Left lung (tissue), 14 donors: ENCODE measurements at places on chromosomes 6 and 20. TPM values are rescaled to one million over a fixed set of nuclear protein-coding genes. Genes with fewer than 3 reads are reported as not detected.
A peak's percentile ranks its signal among the peaks of the same experiment; 100 is the strongest.

GRCh38 chr6:50239853-50240252, 190.1 kb upstream of the DEFB112 start:
- no peak for DNase-seq

GRCh38 chr6:114690625-114691024, 347.8 kb upstream of the HS3ST5 start:
- no peak for DNase-seq

DNA sequence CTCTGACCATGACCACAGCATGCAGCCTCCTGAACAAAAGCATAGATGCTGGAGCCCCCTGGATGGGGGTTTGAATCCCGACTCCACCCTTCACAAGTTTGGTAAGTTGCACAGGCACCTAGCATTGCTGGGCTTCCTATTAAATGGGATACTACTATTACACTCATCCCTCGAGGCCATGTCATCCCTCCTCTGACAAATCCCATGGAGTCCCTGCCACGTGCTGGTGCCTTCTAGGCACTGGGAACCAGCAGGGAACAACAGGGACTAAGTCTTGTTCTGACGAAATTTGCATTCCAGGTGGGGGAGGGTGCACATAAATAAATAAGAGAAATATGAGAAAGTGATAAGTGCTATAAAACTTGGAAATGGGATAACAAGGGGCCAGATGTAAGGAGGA, 15.3 kb upstream of the SIRPA start:
- no peak for DNase-seq

The TSBP1 gene
- total RNA-seq: not detected

The CAPN11 gene
- 0.23 TPM for total RNA-seq

The GUCA1A gene
- 0.17 TPM for total RNA-seq

- no peak for DNase-seq
These were observed 32.7 kb upstream of the CRISP1 start for GRCh38 chr6:49898904-49899566.

DNA sequence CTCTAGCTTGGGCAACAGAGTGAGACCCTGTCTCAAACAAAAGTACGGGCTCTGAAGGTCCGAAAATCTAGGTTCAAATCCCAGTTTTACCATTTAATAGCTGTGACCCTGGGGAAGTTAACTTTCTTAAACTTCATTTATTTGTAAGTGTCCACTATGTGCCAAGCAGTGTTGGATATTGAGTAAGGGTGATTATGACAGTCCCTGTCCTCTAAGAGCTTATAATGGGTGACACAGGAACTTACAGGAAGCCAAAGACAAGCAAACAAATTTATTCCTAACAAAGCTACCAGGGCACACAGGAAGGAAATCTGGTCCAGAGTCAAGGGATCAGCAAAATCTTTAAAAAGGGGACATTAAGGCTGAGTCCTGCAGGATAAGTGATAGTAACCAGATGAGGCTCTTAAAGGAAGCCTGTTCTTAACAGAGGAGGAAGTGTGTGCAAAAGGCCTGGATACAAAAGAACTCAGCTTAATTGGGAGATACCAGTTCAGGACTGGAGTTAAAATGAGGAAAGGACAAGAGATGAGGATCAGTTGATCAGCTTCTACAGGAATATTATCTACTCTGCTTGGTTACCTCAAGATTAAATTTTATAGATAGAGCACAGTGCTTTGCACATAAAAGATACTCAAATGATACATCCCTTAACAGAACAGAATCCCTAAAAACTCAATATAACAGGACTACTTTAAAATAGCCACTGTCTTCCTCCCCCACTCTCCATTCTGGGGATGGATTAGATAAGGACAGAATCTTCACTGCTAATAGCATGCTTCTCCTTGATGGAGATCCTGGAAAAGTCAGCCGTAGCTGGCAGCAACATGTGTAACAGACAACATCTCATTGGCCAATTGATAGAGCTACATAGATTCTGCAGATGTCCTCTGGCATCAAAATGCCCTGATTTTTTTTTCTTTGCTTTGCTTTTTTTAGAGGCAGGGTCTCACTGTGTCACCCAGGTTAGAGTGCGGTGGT, 6.1 kb downstream of the SNX3 start:
- DNase-seq: no peak

The GFOD1 gene
- total RNA-seq: 8.7 TPM

- DNase-seq: no peak
These were observed 146.4 kb upstream of the FAM83B start for GRCh38 chr6:54700158-54700557.

DNA sequence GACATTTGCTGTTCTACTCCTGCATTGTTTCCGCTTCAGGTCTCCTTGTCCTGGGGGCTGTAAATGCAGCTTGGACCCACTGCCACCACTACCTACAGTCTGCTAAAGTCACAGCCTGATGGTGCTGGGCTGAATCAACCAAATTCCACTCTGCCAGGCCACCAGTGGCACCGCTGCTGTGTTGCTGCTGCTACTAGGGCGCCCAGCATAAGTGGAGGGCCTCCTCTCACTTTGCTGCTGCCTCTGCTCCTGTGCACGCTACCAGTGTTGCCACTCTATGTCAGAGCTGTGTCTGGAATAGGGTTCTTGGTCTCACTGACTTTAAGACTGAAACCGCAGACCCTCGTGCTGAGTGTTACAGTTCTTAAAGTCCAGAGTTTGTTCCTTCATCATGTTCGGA, 1.4 kb upstream of the SSR1 start:
- DNase-seq: no peak

DNA sequence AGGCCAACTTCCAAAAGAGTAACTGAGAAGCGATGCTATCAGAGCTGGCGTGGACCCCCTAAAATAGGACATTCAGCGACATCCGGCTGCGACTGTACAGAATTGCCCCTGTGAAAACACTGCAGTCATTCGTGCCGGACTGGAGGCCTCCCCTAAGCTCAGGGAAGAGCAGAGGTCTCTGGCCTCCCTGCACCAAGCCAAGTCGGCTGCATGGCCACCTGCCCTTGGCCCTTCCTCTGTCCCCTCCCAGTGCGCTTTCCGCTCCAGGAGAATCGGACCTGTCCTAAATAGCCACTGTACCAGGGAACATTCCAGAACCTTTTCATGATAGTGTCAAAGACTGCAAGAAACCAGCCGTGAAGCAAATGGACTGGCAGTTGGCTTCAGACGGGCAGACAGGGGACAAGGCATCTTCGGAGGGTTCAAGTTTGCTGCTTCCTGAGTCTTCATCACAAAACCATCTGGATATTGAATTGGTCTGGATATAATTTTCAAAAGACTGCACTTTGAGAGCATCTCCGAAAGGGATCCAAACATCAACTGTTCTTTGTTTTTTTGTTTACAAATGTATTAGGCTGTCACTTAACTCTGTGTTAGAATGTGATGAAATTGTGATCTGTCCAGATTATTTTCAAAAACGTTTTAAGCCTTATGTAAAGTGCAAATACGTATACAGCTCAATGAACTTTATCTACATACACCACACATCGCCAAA, 16.5 kb downstream of the SLC2A4RG start:
- peak; percentile 53 for DNase-seq

The ANGPT4 gene
- total RNA-seq: 0.16 TPM

GRCh38 chr6:13327691-13328075, 654 bp downstream of the TBC1D7 start:
- no peak for DNase-seq

DNA sequence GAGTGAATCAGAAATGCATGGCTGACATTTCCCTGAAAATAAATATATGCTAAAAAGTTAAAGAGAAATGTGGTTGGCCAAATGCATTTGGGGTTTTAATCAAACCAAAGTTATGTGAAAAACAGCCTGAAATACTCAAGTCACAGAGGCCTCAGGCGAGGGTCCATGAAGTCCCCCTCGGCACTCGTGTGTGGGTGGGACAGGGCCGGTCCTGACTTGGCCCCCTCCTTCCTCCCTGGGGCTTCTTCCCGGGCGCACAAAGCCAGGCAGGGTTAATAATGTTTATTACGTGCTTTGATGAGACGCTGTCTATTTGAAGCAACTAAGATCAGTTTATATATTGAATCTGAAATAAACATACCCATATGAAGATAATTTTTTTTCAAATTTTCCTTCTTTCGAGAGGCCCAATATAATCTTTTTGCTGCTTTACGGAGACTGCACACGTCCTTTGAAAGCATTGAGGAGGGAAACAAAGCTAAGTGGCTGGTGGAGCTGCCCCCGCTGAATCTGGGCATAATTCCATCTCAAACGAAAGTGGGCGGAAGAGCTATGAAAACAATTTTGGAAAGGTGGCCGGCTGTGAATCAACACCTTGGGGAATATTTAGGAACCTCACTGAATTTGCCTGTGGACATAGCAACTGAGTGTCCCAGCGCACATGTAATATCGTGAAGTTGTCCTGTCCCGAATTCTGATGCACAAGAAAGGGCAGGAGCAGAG, 55.8 kb upstream of the SMOC2 start:
- DNase-seq: no peak

DNA sequence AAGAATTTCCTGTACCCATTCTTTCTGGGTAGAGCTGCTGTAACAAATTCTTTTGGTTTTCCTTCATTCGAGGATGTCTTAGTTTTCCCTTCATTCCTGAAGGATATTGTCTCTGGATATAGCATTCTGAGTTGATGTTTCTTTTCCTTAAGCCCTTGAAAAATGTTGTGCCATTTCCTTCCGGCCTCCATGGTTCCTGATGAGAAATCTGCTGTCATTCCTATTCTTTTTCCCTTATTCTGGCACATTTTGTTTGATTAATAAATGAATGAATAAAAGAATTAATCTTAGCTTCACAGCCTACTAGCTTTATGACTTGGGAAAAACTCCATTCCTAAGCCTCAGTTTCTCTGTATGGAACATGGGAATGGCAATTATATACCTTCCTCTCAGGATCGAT, 173.1 kb downstream of the EYA2 start:
- no peak for DNase-seq

DNA sequence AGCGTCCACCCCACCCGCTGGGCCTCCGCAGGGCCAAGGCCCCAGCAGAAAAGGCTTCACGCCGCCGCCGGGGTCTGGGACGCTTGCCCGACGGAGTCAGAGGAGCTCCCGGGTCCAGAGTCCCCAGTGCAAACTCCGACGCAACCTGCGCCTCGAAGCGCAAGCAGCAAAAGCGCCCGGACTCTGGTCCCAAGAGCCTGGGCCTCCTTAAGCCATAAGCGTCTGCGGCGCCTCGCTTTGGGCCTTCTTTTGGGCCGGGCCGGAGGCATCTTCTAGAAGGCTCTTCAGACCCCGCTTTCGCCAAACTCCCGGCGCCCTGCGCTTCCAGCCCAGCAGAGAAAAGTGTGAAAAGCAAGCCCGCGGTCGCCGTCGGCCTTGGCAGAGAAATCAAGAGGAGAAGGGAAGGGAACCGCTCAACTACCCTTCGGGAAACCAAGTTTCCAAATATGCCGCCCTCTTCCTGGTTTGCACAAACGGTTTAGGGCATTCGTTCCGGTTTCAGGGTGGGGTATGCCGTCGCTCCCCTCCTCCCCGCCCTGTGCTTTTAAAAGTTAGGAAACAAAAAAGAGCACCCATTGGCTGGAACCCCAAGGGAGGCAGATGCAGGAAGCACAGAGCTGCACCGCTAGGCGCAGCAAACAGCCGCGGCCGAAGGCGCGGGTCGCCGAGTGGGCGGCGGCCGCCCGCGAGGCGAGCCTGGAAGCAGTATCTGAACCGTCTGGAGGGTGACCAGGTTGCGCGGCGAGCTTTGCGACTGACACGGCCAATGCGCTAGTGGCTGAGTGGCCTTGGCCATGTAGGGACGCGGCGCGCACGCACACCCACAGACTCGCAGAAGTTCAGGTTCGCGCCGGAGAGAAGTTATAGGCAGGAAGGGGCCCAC, 1.2 kb downstream of the TBX18 start:
- DNase-seq: no peak

- no peak for DNase-seq
These were observed 63.9 kb upstream of the AKAP12 start for GRCh38 chr6:151175662-151176445.

The OPRM1 gene
- not detected for total RNA-seq

The TCP11 gene
- not detected for total RNA-seq

- DNase-seq: no peak
These were observed 75.5 kb downstream of the PTPN1 start for GRCh38 chr20:50585678-50586077.

DNA sequence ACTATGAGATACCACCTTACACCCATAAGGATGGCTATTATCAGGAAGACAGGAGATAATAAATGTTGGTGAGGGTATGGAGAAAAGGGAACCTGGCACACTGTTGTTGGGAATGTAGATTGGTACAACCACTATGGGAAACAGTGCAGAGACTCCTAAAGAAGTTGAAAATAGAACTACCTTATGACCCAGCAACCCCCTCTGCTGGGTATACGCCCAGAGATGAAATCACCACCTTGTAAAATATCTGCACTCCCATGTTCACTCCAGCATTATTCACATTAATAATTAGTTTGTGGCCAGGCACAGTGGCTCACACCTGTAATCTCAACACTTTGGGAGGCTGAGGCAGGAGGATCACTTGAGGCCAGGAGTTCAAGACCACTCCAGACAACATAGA, 26.8 kb downstream of the ZBTB9 start:
- no peak for DNase-seq

GRCh38 chr6:28838634-28839442, 84.9 kb downstream of the TRIM27 start:
- peak; percentile 87 for DNase-seq

The EPB41L1 gene
- total RNA-seq: 80.1 TPM

The ELOVL4 gene
- total RNA-seq: 0.68 TPM
